Fibroblast of pulmonary artery (primary cell): ENCODE measurements at places on chromosomes 3 and 15.

DNA sequence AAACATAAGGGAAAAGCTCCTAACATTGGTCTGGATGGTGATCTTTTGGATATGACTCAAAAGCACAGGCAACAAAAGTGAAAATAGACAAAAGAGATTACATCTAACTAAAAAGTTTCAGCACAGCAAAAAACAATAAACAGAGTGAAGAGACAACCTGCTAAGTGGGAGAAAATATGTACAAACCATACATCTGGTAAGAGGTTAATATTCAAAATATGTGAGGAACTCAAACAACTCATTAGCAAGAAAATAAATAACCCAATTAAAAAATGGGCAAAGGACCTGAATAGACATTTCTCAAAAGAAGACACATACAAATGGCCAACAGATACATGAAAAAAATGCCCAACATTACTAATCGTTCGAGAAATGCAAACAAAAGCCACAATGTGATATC is 19.0 kb upstream of the NR1I2 start:
- no peak for DNase-seq

- DNase-seq = no peak
These were observed 372.7 kb downstream of the SHQ1 start for GRCh38 chr3:72475258-72476138.

DNA sequence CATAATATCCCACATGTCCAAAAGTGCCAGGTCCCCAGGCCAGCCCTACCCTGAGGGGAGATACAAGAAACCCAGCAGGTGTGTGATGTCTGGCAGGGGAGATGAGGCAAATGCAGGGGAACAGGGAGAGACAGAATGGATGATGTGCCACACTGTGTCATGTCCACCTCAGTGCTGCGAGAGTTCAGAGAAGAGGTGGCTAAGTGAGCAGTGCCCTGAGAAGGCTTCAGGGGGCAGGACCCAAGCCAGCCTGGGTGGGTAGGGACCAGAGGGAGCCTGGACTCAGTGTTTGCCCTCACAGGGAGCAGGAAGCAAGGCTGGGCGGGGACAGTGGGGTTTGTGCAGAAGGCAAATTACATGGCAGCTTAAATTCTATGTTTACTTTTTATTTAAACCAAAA is 61.2 kb downstream of the KLHL6 start:
- no peak for DNase-seq

DNA sequence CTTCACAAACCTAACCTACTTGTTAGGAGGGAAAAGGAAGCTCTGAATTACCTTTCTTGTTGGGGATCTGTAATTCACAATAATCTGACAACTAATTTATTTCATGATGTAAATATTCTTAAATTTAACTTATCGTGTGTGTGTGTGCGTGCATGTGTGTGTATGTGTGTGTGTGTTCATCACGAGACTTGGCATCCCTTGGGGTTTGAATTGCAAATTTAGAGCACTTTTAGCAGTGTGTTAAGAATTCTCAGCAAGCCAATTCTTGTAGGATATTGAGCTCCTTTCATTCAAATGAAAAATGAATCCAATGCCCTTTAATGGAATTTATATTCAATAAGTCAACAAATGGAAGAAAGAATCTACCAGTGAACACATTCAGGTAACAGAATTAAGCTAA is 85.9 kb upstream of the C3orf80 start:
- no peak for DNase-seq
